Retinal pigment epithelial cell (primary cell): ENCODE measurements at places on chromosomes 1 and 21.

DNA sequence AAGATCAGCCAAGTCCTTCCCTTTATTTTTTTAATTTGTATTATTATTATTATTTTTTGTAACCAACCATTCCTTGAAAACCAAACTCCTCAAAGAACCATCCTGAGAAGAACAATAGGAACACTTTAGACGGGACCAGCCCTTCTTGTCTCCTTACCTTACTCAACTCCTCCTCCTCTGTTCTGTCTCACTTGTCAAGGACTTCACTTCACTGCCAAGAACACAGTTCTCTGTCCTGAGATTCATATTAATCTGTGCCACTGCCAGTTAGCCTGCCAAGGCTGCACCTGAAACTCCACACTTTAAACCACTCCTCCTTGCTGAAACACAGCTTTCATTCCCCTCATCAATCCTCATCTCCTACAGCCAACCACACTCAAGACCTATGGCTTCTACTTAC, 73.8 kb upstream of the ATP1A1 start:
- no peak for DNase-seq

- no peak for DNase-seq
Measured at GRCh38 chr21:33419538-33420123, 16.4 kb downstream of the IFNGR2 start.

- DNase-seq, result no peak
Measured at GRCh38 chr1:173220157-173220556, 13.0 kb upstream of the TNFSF4 start.

DNA sequence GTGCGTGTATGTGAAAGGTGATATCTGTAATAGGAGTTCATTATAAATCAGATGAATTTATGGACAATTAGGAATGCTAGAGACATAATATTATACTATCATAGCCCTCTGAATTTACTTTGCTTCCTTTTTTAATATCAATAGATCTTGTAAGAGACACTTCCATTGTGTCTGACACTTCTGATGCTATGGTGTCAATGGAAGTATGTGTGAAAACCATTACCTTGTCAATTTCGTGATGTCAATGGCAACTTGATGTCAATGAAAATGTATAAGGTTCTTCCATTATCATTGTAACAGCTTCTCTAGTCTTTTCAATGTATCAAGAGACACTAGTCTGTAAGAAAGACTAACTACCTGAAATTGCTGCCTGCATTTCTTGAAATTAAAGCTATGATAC, 296.8 kb upstream of the DPYD start:
- no peak for DNase-seq

GRCh38 chr21:44428281-44428960, 26.9 kb upstream of the LRRC3 start:
- DNase-seq, result no peak

DNA sequence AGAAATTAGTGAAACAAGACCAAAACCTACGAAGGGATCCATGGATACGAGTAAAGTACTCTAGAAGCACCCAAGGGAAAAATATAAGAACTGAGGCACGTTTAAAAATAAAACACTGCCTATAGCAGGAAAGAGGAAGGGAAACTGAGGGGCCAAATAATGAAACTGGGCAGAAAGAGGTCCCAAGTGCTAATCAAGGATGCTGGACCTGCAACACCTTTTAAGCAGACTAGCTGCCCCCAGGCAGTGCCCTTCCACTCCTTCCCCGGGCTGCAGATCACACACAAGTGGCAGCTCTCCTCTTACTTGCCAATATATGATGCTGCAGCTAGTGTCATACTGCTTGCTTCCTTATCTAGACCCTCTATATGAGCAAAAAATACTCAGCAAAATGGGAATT, 7.6 kb upstream of the OTUD7B start:
- no peak for DNase-seq

GRCh38 chr1:47618222-47618720, 180.4 kb downstream of the FOXD2 start:
- no peak for DNase-seq

DNA sequence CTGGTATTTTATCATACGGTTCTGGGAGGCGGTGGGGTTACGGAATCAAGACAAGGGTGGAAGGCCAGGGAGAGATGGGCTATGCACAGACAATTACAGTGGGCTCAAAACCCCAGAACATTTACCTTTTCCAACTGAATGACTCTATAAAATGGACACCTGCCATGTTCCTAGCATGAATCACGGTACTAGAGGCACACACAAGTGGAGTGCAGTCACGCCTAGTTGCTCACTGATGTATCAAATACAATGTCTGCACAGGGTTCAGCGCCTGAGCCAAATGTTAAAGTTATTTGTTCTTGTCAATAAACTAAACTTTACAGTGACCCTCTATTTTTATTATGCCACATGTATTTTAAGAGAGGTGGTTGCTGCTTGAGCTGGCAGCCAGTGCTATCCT, 121.4 kb downstream of the ATG4C start:
- no peak for DNase-seq

GRCh38 chr1:12333036-12333785, 103.4 kb downstream of the VPS13D start:
- no peak for DNase-seq

DNA sequence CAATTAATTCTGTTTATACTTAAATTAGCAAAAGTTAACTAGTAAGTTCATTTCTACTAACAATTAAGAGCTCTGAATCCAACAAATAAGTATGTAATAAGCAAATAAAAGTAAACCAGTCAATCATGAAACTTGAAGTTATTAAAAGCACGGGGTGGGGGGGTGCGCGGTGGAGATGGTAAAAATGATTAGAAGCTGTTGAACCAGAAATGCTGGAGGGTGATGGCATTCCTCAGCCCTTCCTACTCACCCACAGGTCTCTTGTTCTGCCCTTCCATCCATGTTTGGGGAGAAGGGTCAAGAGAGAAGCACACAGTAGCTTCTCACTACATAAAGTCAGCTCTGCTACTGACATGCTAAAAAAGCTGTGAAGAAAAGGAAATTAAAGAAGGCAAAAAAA, 63.5 kb downstream of the AKT3 start:
- no peak for DNase-seq

GRCh38 chr21:36429947-36430546, 44.9 kb downstream of the CHAF1B start:
- peak; percentile 99 for DNase-seq
